ENCODE measurements at places on chromosomes 1 and 21.

- DNase-seq: no peak
Measured at GRCh38 chr21:36507397-36508018, 27.6 kb upstream of the CLDN14 start.

DNA sequence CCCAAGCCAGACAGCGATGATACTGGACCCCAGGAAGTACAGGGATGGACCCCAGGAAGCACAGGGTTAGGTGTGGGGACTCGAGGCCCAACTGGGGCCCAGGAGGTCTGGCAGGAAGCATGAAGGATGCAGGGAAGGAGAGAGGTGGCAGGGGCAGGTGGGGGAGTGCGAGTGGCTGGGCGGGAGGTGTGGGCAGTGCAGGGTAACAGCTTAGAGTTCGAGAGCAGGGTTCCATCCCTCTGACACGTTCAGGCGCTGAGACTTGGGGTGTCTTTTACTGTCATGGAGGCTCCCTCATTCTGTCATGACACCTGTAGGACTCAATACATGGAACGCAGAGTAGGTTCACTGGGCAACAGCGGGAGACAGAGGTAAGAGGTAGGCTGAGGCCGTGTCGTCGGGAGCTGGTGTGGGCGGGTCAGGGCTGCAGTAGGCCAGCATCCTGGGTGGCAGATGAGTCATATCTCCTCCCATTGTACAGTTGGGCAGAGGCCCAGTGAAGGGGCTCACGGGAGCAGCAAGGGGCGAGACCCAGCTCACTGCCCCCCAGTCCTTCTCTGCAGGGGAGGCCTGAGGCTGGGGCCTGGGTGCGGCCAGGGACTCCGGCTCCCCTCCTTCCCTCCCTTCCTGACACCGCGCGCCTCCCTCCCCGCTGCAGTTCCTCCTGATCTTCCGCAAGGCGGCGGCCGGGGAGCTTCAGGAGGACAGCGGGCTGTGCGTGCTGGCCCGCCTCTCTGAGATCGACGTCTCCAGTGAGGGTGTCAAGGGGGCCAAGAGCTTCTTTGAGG lies 11.6 kb upstream of the CTRC start:
- no peak for DNase-seq

GRCh38 chr1:21251773-21252471 lies 38.3 kb downstream of the ECE1 start:
- DNase-seq: no peak

DNA sequence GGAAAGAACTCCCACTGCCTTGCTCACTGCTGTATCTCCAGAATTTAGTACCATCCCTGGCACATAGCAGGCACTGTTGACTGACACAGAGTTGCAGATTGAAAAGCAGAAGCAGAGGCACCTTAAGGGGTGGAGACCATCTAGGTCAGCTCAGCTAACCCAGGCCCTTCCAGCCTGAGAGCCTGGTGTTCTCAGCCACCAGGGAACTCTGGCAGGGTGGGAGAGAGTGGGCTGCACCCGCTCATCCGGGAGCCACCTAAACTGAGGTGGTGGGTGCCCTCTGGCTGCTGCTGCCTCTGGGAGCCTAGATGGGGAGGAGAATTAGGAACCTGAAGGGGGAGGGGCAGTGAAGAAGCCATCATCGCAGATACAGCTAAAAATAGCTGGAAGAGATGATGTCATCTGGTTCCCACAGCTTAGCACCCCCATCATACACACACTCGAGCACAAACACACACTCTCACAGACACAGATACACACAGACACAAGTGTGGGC lies 1.5 kb upstream of the TSPAN1 start:
- no peak for DNase-seq

- DNase-seq: peak; percentile 21
Measured at GRCh38 chr1:218171302-218171893, 113.7 kb upstream of the RRP15 start.

DNA sequence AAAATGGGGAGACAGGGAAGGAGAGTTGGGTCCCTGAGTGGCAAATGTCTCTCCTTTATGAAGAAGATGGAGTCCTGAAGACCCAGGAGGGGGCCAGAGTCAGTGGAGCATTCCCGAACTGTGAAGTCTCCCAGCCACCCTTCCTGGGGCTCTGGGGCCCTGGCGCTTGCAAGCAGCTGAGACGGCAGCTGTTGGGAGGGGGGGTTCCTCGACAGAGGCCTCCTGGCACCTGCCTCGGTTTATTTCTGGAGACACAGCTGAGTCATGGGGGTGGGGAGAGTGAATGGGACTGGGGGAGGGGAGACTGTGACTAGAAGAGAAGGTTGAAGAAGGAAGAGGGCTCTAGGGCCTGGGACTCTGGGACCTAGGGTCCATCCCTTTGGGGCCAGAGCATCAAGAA lies 14.0 kb downstream of the NES start:
- DNase-seq: no peak

- no peak for DNase-seq
Measured at GRCh38 chr1:161908264-161908663, 115.4 kb downstream of the OLFML2B start.

DNA sequence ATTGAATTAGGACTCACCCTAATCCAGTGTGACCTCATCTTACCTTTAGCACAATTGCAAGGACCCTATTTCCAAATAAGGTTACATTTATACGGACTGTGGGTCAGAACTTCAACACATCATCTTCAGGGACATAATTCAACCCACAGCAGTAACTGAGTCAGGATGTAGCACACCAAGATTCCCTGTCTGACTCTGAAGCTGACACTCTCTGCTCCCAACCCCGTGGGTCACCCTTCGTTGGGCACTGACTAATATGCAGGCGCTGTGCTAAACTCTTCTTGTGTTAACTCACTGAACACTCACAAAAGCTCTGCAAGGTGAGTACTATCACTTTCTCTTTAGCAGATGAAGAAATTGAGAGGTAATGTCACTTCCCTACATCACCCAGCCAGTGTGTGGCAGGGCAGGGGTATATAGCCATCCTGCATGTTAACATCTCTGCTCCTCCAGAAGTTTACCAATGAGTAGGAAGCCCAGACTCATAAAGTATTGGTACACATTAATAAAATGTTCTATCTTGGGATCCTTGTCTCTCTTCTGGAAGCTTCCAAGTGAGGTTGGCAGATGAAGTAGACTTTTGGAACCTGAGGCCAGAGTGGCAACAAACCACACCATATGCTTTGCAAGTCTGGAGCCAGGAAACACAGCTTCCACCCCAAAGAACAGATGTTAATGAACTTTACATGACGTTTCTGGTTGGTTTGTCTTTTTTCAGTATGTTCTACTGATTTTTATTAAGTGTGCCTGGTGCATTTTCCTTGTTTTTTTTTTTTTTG lies 139.2 kb upstream of the KLHDC7A start:
- no peak for DNase-seq

GRCh38 chr1:17118706-17119075 lies 560 bp downstream of the PADI2 start:
- DNase-seq: peak; percentile 21

- DNase-seq: peak; percentile 27
Measured at GRCh38 chr1:237562242-237562823, 328.4 kb downstream of the ZP4 start.

GRCh38 chr1:227886993-227887696 lies 60.6 kb downstream of the WNT9A start:
- DNase-seq: no peak

DNA sequence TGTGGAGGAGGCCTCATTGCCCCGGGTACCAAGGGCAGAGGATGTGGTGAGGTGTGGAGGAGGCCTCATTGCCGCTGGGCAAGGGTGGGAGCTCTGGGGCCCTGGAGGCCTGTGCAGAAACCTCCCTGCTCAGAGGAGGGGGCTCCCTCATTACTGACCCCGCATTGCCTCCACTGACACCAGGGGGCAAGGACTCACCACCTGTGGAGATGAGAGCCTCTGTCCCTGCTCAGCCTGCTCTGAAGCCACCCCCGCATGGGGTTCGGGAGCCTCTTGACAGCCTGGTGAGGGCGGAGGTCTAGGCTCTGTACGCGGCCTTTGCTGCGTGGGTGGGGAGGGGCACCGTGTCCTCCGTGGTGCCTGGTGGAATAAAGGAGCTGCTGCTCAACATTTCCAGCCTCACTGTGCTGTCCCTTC lies 95.0 kb upstream of the COL6A1 start:
- no peak for DNase-seq

DNA sequence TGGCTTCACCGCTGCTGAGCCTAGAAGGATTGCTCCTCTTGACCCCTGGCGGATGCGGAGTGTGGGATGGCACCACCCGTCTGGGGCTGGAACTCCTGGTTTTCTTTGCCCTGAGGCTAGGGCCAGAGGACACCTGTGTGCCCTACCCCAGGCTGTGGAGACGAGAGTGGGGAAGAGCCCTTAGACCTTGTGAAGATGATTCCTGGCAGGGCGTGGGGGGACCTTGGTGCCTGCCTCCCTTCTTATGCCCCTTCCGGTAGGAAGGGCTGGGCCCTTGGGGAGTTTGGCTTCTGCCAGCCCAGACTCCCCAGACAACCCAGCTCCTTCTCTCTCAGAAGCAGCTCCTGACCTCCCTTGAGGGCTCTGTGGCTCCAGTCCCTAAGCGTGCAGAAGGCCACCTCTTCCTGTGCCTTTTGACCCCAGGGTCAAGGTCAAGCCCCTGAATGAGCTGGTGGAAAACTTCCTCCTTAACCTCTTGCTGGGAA lies 891 bp downstream of the RPS6KA1 start:
- DNase-seq: no peak

GRCh38 chr21:41614511-41614910 lies 106.6 kb upstream of the TMPRSS2 start:
- DNase-seq: no peak

GRCh38 chr1:218863987-218864386 lies 309.7 kb upstream of the LYPLAL1 start:
- no peak for DNase-seq

GRCh38 chr1:240435996-240436566 lies 175.9 kb downstream of the GREM2 start:
- no peak for DNase-seq

GRCh38 chr1:156826630-156827029 lies 10.0 kb upstream of the SH2D2A start:
- no peak for DNase-seq

GRCh38 chr1:240794046-240794843 lies 182.3 kb upstream of the GREM2 start:
- DNase-seq: no peak

GRCh38 chr21:16269476-16269875 lies 539.7 kb downstream of the USP25 start:
- DNase-seq: no peak

GRCh38 chr21:39313042-39313570 lies 326 bp downstream of the BRWD1 start:
- DNase-seq: no peak

GRCh38 chr1:233227930-233228465 lies 67.5 kb downstream of the PCNX2 start:
- DNase-seq: no peak

- peak; percentile 54 for DNase-seq
Measured at GRCh38 chr1:59043796-59044195, 253.1 kb upstream of the FGGY start.

DNA sequence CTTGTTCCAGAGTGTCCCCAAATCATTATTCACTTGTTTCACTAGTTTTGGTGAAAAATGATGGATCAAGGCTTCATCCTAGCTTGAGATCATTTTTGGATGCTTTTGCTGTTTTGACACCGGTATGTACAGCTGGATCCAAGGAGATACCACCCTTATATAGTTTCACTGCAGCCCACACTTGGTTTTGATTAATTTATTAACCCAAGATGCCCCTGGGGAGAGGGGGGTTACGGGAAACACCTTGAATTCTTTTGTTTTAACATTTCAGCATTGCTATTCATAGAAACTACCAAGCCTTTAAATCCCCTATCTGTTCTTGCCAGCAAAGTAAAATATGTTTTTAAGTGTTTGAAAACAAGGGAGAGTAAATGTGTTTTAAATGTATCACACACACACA lies 457.7 kb upstream of the RUNX1 start:
- no peak for DNase-seq

- no peak for DNase-seq
Measured at GRCh38 chr1:168260393-168260792, 20.3 kb upstream of the TBX19 start.

DNA sequence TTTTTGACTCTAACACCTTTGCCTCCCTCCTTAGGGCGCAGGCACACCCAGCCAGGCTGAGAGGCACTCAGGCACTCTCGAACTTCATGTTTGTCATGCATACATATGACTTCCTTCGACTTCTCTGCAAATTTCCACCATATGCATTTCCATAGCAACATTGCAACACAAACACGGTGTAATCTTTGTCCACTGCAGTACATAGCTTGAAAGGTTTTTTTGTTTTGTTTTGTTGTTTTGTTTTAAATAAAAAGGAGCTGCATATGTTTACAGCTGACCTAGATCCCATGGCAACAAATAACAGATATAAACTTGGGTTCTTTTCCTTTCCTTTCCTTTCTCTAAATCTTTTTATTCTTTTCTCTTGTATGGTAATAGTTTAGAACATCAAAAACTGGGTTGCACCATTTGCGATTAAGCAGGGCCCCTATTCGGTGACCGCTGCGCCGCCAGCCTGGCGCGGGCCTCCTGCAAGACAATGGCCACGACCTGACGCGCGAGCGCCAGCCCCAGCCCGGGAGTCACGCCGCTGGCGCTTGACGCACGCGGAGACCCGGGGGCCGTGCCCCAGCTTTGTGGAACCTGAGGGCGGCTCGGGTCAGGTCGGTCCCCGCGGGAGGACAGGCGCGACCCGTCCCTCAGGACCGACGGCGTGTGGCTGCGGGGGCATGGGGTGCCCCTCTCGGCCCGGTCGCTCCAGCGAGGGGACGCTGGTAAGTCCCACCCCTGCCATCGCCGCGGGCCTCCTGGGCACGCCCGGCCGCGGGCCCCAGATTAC lies 35.2 kb downstream of the CCN1 start:
- DNase-seq: no peak

DNA sequence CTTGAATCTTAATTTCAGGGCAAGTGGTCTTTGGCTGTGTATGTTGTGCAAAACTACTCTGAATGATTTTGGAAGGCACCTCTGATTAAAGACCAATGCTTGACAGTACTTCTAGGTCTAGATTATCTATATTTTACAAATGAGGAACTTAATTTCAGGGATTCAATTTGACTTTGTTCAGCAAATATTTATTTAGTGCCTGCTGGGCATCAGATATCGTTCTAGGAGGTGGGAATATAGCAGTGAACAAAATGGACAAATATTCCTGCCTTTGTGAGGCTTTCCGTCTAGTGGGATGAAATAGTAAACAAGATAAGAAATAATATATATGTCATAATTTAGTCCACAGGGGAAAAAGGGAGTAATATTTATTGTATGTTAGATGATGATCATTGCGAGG lies 4.7 kb downstream of the ZNF326 start:
- no peak for DNase-seq

DNA sequence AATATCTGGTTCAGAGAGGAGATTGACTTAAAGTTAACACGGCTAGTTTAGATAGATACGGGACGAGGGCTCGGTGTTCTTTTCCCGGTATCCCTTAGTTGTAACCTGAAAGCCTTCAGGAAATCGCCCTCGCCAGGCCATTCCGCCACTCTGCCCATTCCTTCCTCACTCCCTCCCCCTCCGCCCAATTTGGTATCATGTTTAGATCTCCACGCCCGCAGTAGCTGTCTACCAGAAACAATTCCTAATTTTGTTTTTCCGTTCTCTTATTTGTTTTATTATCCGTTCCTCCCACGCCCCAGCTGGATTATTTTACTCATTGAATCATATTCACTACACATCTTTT lies 685 bp upstream of the VAMP4 start:
- DNase-seq: no peak

- DNase-seq: no peak
Measured at GRCh38 chr1:234229581-234230387, 143.5 kb upstream of the COA6 start.

- no peak for DNase-seq
Measured at GRCh38 chr1:103448560-103448959, 76.9 kb upstream of the RNPC3 start.

Data from inflammatory macrophage (primary cell).